ENCODE measurements at places on chromosomes 2 and 18.

DNA sequence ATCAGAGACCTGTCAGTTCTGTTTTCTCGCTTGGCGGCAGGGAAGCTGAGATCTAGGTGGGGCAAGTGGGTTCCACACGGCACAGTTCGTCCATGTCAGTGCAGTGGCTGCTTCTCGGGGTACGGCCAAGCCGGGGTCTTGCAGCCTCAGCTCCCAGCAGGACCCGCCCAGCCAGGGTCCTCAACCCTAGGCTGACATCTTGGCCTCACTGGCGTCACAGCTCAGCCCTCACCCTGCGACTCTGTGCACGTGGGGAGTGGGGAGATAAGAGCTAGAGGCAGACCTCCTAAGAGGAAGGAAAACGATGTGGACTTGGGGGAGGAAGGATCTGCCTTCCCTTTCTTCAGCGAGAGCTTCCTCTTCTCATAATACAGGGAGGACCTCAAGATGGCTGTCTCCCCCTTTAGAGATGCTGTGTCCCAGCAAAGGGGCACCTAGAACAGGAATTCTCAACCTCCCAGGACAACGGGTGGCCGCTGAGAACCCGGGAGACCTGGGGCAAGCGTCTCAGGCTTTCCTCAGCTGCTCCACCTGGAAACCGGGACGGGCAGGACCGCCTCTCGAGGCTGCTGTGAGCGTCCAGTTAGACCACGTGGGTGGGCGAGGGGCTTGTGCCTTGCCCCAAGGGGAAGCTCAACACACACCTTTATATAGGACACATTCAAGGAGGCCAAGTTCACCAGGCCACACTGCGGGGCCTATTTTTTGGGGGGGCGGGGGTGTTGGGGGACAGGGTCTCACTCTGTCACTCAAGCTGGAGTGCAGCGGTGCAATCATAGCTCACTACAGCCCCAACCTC is 23.5 kb upstream of the KLF11 start:
- no peak overlapping the region for H3K4me3 ChIP-seq
- H3K4me1 ChIP-seq: no peaks in the 10 kb centered on the region
- H3K27me3 ChIP-seq: peaks cover 6% of the 10 kb centered on the region
- no peak for DNase-seq
- H3K36me3 ChIP-seq: no peaks in the 10 kb centered on the region

DNA sequence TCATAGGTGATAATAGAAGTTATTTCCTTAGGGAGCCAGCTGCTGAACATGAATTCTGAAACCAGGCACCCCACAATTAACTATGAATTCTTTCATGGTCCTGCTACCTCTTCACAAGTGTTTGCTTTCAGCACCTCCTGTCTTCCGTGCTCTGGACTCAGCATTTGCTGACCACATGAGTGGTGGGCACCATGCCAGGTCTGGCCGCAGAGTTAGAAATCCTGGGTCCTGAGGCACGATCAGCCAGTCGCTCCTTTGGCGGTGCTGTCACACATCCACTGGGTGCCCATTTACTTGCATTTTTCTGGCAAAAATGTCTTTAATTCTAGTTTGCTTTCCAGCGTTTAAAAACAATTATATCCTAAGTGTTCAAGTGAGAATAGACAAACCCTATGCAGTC is 196.4 kb upstream of the PXDN start:
- H3K27ac ChIP-seq: no peak overlapping the region
- no peaks in the 10 kb centered on the region for H3K27me3 ChIP-seq

GRCh38 chr18:4405965-4406364 is 49.1 kb downstream of the DLGAP1 start:
- no peaks in the 10 kb centered on the region for H3K36me3 ChIP-seq
- H3K27ac ChIP-seq: no peak overlapping the region
- H3K27me3 ChIP-seq: no peaks in the 10 kb centered on the region
- H3K4me1 ChIP-seq: no peaks in the 10 kb centered on the region

GRCh38 chr2:25707927-25708590 is 34.7 kb upstream of the DTNB start:
- H3K4me1 ChIP-seq: peaks cover 10% of the 10 kb centered on the region
- H3K36me3 ChIP-seq: no peaks in the 10 kb centered on the region
- H3K27me3 ChIP-seq: peaks cover 6% of the 10 kb centered on the region

DNA sequence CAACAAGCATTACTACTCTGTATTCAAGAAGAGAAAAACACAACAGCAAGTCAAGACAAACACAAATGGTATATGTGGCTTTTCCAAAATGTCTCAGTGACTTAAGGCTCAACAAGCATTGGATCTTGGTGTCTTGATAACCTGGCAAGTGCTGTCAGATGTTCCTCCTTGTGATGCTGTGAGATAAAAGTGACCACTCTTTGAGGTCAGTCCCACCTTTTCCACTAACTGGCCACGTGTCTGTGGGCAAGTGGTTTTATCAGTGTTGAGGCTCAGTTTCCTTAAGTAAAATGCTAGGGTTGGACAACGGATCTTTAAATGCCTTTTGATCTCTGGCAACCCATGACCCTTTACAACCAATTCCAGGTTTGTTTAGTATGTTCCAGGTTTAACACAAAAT is 98.7 kb downstream of the BCL2 start:
- peaks cover 86% of the 10 kb centered on the region for H3K36me3 ChIP-seq
- DNase-seq: peak; percentile 73
- no peaks in the 10 kb centered on the region for H3K27me3 ChIP-seq
- peaks cover 91% of the 10 kb centered on the region for H3K4me1 ChIP-seq

DNA sequence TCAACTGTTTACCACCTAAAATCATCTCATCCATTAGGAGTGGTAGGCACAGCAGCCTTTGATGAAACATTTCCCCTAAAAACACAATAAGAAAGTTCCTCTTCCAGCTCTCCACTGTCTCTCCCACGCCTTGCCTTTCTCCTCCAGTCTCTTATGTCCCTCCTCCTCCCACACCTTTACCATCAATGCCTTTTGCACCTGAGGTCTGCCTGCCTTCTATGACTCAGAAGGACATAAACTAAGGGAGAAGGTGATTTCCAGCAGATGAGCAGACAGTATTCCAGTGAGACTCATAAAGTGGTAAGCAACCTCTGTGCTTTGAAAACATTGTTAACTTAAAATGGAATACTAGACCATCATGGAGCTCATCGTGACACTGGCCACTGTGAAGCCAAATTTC is 34.2 kb upstream of the NDUFV2 start:
- no peaks in the 10 kb centered on the region for H3K27me3 ChIP-seq
- H3K4me1 ChIP-seq: peaks cover 8% of the 10 kb centered on the region
- no peak overlapping the region for H3K27ac ChIP-seq
- H3K4me3 ChIP-seq: no peak overlapping the region
- H3K36me3 ChIP-seq: no peaks in the 10 kb centered on the region

DNA sequence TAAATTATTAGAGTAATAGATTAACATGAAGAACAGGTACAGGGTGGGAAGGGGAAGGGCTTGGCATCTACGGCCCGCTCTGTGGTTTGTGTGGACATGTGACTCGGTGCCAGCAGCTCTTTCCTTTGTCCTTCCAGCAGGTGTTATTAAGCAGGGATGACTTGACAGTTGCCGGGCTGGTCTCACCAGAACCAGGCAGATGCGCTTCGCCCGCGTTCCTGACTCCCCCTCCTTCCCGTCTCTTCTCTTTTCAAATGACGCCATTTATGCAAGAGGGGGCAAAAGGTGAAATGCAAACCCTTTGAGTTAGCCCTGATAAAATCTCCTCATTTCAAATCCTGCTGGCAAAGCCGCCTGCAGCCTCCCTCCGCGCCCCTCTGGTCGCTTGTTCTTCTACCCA is 38.9 kb upstream of the MGAT4A start:
- peak overlapping the region; percentile 97 for H3K27ac ChIP-seq
- DNase-seq: peak; percentile 38
- peaks cover 89% of the 10 kb centered on the region for H3K4me1 ChIP-seq

DNA sequence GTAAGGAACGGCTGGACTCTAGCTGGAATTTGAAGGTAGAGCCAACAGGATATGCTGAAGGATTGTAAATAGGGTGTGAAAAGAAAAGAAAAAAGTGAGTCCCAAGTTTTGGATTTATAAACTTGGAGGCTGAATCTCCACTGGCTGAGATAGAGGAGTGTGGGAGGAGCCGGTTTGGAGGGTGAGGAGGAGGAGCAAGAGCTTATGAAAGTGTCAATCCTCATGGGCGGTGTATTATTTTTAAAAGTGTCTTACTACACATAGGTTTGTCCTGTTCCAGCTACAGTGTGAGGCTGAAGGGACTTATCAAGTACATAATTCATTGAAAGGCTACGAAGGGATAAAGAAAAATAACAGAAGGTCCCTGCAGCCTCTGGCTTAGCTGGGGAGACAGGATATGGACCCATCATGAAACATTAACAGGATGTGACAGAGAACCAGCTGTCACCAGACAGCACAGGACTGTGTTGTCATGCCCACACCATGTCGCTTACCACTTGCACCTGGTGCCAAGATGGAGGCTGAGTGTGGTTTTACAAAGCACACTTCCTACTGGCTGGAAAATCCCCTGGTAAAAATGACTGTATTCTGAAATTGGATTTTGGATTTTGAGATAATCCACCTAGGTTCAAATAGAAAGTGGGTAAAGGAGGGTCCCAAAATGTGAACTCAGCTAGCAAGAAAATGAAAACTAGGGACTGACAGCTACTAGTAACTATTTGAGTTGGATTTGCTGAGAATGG is 2.5 kb upstream of the MREG start:
- H3K27ac ChIP-seq: peak overlapping the region; percentile 91
- peaks cover 7% of the 10 kb centered on the region for H3K36me3 ChIP-seq
- DNase-seq: peak; percentile 81
- no peaks in the 10 kb centered on the region for H3K27me3 ChIP-seq
- peaks cover 56% of the 10 kb centered on the region for H3K4me1 ChIP-seq
- peak overlapping the region; percentile 62 for H3K4me3 ChIP-seq

DNA sequence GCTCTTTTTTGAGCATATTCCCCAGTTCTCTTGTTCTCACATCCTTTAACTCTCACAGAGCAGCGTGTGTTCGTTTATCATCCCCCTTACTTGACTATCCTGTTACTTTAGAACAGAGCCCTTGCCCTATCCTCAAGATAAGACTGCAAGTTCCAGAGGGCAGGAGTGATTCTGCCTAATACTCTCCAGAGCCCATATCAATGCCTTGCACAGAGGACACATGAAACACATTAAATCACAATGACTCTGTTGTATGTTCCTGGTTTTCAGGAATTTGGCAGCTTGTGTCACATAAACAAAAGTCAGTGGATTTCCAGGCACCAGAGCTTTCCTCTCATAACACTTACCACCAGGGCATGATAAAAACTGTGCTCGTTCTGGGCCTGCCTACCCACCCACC is 156.7 kb downstream of the RNF144A start:
- H3K27me3 ChIP-seq: no peaks in the 10 kb centered on the region
- no peak overlapping the region for H3K4me3 ChIP-seq
- no peaks in the 10 kb centered on the region for H3K4me1 ChIP-seq
- DNase-seq: no peak
- H3K36me3 ChIP-seq: peaks cover 34% of the 10 kb centered on the region
- no peak overlapping the region for H3K27ac ChIP-seq
